Upper lobe of left lung (tissue), 6 donors: ENCODE measurements at places on chromosomes 3 and 15. TPM values are rescaled to one million over a fixed set of nuclear protein-coding genes. Genes with fewer than 3 reads are reported as not detected.

Gene CYP8B1
- total RNA-seq: not detected

Gene ATP13A5
- 8.9 TPM for total RNA-seq

Gene MUC4
- total RNA-seq: 75.4 TPM

Gene GPR62
- total RNA-seq: not detected

Gene HYAL1
- 31.5 TPM for total RNA-seq
